Right lobe of liver (tissue), 6 donors: ENCODE measurements at places on chromosomes 5 and 9. TPM values are rescaled to one million over a fixed set of nuclear protein-coding genes. Genes with fewer than 3 reads are reported as not detected.

MPDZ gene
- total RNA-seq, result 44.4 TPM

SUSD3 gene
- 6.5 TPM for total RNA-seq

SERF1B gene
- total RNA-seq, result 4.4 TPM

GLRA1 gene
- not detected for total RNA-seq

FBP1 gene
- 181 TPM for total RNA-seq

WDR55 gene
- 13.7 TPM for total RNA-seq

PCDHB3 gene
- 0.30 TPM for total RNA-seq

- DNase-seq, result no peak
Observed at GRCh38 chr9:108473209-108474112, 382.3 kb downstream of the ACTL7B start.

DNA sequence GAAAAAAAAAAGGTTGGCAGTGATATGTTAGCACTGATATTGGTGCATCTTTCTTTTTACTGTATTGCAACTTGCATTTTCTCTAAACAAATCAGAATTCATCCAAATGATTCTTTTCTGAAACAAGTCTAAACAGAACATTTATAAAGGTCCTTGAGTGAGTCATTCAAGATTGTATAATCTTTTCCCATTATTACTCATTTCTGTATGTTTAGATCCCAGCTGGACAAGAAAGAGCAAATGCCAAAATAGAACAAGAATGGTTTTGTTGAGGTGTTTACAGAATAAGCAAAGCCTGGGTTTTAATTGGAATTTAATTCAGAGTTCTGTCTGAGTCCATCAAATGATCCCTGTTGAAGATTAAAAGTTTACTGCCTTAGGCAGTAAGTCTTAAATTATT is 112.3 kb downstream of the VCAN start:
- DNase-seq, result no peak

GRCh38 chr5:178788381-178789085 is 58.1 kb upstream of the ZNF354A start:
- peak; percentile 28 for DNase-seq

- no peak for DNase-seq
Observed at GRCh38 chr9:73753171-73753570, 601.5 kb downstream of the ANXA1 start.

DNA sequence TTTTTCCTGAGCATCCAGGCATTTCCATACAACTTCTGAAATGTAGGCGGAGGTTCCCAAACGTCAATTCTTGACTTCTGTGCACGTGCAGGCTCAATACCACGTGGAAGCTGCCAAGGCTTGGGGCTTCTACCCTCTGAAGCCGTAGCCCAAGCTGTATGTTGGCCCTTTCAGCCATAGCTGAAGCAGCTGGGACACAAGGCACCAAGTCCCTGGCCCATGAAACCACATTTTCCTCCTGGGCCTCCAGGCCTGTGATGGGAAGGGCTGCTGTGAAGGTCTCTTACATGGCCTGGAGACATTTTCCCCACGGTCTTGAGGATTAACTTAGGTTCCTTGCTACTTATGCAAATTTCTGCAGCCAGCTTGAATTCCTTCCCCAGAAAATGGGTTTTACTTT is 103.6 kb downstream of the NREP start:
- DNase-seq, result no peak

HTR4 gene
- 0.23 TPM for total RNA-seq

- peak; percentile 88 for DNase-seq
Observed at GRCh38 chr9:137618105-137619067, at the start of gene EHMT1. Gene EHMT1 (plus strand): TSS chr9:137619005. CDS start chr9:137619029, 24 bp downstream.

GRCh38 chr9:108410161-108410560 is 445.6 kb downstream of the ACTL7B start:
- no peak for DNase-seq

GRCh38 chr9:127895811-127896210 is 3.6 kb downstream of the ST6GALNAC6 start:
- DNase-seq, result no peak

SLC6A19 gene
- total RNA-seq, result 0.49 TPM

PCDHGA10 gene
- total RNA-seq, result 2.3 TPM

DNA sequence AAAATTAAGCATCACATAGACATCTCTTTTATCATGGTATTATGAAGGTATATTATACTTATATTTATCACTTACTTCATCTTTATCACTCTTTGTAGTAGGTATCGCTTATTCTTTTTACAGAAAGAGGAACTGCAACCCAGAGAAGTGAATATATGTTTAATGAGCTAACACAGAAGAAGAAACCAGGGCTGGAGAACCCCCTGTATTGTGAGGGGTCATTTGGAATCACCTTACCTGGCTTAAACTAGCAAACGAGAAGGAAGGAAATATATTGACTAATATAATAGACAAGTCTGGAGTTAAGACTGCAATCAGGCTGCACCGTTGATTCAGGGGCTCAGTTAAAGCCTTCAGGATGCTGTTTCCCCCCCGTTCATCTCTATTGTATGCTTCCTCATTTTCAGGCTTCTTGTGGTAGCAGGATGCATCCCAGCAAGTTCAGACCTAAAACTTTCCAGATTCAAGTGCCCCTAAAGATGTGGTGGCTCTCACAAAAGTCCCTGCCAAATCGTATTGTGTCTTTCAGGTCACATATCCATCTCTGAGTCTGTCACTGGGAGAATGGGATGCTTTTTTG is 146.4 kb downstream of the GCNT1 start:
- no peak for DNase-seq
